ENCODE measurements at places on chromosomes 1 and 21.

DNA sequence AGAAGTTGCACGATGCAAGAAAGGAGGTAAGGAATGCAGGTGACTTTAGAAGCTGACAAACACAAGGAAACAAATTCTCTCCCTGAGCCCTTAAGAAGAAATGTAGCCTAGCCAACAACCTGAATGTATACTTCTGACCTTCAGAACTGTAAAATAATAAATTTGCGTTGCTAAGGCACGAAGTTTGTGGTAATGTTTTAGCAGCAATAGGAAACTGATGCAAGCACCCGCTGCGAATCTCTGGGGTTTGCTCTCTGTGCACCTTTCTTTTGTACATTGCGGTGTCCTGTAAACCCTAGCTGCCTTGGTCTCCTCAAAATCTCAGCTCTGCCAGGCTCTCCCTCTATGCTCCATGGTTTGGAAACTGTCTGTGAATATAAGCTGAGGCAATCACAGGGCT, 15.1 kb downstream of the CD53 start:
- DNase-seq = no peak

DNA sequence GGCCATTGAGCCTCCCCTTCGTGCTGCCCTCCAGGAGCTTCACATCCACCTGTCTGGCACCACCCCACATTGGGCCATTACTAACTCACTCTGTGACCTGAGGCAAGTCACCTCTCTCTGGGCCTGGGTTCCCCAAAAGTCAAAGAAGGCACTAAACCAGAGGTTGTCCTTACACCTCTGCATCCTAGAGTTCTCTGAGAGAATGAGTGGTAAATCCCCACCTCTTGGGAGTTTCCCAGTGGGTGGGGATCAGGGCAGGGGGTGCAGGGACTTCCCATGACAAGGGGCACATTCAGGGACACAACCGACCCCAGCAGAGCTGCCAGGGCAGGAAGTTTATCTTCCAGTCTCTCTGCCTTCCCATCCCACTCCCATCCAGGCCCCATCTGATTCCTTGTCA, 99.7 kb downstream of the EPHB2 start:
- DNase-seq = no peak

GRCh38 chr1:222792744-222793143, 22.1 kb upstream of the DISP1 start:
- DNase-seq = no peak

- no peak for DNase-seq
Measured at GRCh38 chr21:15895142-15896106, 165.6 kb downstream of the USP25 start.

- DNase-seq = no peak
Measured at GRCh38 chr21:9008636-9009035, 1512.7 kb upstream of the TPTE start.

DNA sequence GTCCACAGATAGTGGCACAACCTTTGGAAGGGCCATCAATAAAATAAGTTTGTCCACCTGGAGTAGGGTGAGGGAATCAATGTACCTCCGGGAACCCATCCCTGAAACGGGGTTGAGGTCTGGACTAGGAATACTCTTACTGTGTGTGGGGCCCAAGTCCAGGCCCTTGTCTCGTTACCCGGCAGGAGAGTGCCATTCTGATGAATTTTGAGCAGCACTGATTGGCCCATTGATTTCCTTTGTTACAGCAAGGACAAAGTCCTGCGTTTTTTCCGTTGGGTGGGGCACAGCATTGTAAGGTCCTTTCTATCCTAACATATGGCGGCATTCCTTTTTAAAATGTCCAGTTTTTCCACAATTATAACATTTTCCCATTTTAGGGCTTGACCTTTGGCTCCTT, 75.2 kb downstream of the AXDND1 start:
- DNase-seq = no peak

GRCh38 chr1:181150273-181150672, 61.8 kb downstream of the IER5 start:
- no peak for DNase-seq

DNA sequence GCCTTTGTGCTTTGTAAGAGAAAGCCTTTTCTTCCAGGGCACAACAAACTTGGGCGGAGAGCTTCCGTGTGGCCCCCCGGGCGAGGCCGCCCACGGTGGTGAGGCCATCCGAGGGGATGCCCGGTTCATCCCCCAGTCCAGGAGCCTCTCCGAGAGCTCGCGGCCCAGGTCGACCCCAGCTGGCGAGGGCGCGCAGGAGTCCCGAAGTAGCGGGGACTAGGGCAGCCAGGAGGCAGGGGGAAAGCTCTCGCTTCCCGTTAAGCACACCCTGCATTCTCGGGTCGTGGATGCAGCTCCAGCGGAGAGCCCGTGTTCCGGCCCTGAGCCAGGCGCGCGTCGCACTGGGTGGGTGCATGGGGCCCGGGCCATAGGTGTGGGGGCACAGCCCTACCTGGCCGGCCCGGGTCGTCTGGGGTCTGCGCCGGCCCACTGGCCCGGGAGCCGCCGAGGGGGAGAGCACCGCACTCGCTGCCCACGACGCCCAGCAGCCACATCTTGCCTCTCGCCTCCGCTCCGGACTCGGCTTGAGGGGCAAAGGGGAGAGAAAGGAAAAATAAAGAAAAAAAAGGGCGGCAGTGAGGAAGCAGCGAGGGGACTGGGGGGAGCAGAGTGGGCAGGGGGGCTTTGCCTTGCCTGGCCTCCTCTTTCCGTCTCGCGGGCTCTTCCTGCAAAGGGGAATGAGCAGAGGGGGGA, 1.8 kb downstream of the RNF220 start:
- peak; percentile 67 for DNase-seq

- no peak for DNase-seq
Measured at GRCh38 chr1:221711063-221711577, 30.8 kb downstream of the DUSP10 start.

- DNase-seq = no peak
Measured at GRCh38 chr1:162987866-162988265, 81.3 kb upstream of the RGS4 start.

DNA sequence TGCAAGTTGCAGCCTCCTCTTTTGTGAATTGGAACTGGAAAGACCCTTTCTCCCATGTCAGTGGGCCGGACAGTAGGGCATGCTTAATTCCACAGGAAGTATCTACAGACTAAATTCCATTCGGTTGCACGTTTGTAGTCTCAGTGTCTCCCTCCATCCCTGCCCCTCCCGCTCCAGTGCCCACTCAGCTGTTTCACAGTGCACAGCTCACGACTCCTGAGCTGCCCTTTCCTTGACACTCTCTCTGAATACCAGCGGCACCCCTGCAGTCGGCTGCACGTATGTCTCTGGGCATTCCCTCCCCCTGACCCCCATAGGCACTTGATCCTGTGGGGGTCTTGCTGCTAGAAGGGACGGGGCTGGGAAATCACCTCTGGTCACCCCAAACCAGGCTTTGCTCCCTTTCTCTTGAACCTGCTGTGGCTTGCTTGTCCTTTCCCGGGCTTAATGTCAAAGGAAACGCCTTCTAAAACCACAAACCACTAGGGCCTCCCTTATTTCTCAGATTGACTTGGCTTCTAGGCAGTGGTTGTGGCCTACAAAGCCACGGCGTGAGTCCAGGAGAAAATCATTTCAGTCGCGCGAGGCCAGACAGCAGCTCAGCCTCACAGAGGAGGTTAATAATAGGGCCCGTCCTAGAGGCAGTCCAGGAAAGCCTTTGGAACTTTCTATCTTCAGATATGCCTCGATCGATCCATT, 365.3 kb upstream of the PROX1 start:
- DNase-seq = peak; percentile 38

DNA sequence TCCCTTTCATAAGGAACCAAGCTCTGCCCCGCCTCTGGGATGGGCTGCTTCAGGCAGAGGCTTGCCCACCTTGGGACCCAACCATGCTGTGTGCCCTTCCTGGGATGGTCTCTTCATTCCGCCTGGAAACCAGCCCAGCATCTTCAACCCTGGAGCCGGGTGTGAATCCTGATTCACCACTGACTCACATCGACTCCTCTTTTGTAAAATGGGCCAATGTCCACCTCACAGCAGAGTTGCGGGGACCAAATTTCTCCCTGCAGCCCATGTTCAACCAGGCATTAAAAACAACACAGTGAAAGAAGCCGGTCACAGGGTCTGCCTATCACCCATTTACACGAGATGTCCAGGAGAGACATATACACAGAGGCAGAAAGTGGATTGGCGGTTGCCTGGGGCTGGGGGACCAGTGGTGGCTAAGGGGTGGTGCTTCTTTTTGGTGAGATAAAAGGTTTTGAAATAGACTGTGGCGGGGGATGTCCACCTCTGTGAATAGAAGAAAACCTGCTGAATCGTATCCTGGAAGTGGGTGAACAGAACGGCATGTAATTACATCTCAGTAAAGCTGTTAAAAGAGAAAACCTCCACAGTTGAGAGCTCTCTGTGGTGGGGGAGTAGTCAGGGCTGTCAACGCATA, 6.9 kb upstream of the GPR153 start:
- peak; percentile 19 for DNase-seq

Measured in right kidney (tissue), 9 donors.